ENCODE measurements at places on chromosomes 7 and 10. TPM values are rescaled to one million over a fixed set of nuclear protein-coding genes. Genes with fewer than 3 reads are reported as not detected.

OR6B1 gene
- not detected for total RNA-seq

- peak; percentile 24 for DNase-seq
These were observed 146.6 kb upstream of the RNF32 start for GRCh38 chr7:156493942-156494341.

GRCh38 chr10:4780091-4780490 lies 45.9 kb upstream of the AKR1E2 start:
- no peak for DNase-seq

GRCh38 chr10:101782811-101783735 lies at the start of gene NPM3:
Gene NPM3, minus strand, starts transcription at chr10:101783446. Its CDS starts 56 bp downstream, at chr10:101783390.
- peak; percentile 64 for DNase-seq

NUPR2 gene
- not detected for total RNA-seq

DNA sequence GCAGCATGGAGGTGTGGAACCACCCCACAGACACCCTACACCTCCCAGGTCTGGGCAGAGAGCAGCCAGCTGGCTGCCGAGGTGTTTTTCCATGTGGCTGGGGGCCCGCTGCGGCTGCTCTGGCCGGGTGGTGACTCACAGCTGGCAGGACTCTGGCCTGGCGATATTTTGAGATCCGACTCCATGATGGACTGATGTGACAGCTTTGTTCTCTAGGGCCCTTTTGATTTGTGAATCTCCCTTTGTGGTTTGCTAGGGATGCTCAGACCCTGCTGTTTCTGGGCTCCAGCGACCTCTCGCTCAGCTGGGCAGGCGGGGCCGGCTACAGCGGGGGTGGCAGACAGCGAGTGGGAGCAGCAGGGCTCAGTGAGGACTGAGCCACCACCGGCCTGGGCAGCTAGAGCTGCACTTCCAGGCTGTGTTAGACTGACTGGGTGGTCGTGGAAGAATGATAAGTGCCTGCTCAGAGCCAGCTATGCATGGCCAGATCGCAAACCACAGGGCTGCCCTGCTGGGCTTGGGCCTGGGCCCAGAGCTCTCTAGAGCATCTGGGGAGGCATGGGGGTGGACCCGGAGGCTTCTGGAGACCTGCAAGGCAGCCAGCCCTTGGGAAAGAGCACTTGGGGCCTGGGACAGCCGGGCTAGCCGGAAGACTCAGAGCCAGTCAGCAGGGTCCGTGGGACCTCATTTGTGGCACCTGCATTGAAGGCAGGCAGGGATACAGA lies 46.2 kb upstream of the GDF10 start:
- no peak for DNase-seq

DNA sequence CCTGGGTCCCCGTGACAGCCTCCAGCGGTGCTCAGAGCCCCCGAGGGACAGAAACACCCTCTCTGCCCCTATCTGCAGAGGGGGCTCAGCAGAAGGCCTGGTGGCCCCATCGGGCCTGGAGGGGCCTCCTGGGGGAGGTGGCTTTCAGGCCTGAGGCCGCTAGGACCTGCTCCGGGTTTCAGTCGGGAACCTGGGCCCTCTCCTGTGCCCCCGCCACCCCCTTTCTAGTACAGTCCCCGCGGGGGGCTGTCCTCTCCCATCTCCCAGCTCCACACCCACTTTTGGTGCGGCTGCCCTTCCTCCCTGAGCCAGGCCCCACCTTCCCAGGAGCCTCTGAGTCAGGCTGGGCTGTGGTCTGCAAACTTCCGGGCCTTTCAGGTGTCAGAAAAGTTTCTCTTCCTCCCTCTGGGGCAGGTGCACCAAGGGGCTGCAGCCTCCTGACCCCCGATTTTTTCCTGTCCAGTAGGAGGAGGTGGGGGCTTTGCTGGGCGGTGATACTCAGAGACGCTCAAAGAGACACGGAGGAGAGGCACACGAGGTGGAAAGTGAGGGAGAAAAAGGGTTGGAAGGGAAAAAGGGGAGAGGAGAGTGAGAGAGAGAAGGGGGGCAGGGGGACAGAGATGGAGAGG lies 692 bp downstream of the CARD11 start:
- DNase-seq = peak; percentile 35

- no peak for DNase-seq
These were observed 299.6 kb downstream of the MDFIC start for GRCh38 chr7:115221456-115221855.

TRIL gene
- 0.12 TPM for total RNA-seq

- DNase-seq = no peak
These were observed 43.9 kb downstream of the PYROXD2 start for GRCh38 chr10:98370831-98371820.

DNA sequence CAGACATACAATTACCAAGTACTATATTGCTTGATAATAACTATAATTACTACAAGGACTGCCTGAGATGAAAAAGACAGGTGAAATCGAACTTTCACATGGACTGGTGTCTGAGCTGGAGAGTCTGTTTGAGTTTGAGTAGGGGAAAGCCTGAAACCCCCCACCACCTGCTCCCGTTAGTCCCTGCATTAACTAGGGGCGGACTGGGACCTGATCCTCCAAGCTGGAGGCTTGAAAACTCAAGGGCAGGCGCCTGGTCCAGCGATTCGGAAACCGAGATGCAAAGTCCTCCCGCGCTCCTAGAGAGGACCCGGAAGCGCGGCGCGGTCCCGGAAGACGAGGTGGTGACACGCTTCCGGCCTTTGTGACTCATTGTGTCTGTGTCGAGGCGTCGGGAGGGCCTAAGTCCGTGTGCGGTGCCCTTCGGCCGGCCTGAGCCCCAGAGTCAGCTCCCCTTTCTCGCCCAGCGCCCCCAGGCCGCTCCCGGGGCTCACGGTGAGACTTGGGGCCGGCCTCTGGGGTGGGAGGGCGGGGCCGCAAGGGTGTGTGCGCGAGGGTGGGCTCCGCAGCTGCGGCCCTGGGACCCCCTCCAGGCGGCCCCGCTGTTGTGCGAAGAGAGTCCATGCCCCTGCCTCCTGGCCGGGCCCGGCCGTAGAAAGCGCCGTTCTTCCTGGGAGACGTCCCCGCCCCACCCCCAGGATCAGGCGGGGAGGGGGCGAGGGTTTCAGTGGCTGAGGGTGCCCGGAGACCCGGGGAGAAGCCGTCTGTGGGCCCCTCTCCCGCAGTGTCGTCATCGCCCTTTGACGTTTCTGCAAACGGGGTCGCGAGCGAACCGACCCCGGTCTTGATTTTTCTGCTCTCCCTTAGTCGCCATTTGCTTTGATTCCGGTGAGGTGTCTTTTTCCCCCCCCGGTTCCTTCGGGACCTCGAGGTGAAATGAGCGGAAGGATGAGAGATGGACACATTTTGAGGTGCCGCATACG lies at the start of gene ZKSCAN1:
Gene ZKSCAN1, plus strand, starts transcription at position 365 of the 983 bp plus-strand sequence. CDS start 7,911 bp downstream, outside the sequence.
- DNase-seq = peak; percentile 87

DNA sequence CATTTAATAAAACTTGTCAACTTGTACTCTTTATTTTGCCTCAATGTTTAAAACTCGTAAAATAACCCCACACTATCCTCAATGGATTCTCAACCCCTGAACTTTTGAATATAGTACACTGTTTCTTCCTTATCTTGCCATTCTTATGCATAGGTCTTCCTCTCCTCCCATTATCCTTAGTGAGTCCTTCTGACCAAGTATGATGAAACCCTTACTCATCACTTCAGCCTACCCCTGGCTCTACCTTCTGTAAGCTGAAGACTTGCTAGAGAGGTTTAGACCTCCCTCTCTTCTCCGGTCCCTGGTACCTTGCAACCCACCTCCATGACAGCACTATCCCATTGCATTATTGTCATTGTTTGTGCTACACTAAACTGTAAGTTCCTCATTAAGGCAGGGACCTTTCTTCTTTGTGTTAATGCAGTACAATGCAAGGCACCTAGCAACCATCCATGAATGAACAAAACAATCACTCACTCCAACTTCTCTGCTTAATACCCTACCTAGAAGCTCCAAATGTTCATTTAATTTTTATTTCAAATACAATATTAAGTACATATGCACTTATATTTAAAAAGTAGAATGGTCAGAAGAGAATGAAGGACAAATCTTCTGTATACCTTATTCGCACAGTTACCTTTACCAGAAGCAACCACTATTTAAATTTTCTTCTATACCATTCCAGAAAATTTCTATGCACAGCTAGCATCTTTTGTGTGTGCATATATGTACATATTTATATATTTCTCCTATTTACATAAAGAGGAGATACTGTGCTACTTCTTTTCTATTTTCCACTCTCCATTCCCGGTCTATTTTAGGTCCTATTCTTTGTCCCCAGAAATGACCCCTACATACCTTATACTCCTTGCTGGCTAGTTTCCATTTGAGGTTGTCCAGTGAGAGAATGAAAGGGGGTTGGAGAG lies 77.5 kb downstream of the SLC16A9 start:
- DNase-seq = no peak

DNA sequence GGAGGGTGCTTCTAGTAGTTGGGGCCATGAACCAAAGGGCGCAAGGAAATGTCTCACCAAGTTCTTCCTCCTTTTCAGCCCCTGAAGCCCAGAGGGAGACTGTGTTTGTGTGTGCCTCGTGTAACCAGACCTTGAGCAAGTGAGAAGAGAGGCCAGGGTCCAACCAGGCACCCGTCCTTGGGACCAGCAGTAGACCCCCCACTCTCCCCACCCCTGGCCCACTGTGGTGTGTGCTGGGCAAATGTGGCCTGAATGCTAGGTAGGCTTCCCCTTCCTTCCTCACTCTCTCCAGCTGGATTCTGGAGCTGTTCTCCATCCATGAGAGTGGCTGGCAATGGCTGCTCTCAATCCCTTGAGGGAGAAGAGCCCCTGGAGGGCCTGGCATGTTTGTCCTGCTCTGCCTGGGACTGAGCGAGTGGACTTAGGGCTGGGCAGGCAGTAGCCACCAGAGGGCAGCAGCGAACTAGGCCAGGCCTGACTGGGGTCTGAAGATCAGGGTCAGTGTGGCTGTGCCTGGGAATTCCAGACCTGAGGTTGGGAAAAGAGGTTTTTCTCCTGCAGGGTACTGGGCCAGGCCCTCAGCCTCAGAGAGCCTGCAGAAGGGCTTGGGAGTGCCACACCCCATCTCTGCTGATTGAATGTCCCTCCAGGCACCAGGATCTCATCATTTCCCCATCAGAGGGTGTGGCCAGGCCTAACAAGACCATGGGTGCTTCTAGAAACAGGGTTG lies 12.5 kb downstream of the SFRP5 start:
- DNase-seq = peak; percentile 59

- no peak for DNase-seq
These were observed 334.1 kb upstream of the C7orf33 start for GRCh38 chr7:148256433-148256832.

GRCh38 chr7:1640376-1641172 lies 29.5 kb upstream of the ELFN1 start:
- DNase-seq = no peak

GRCh38 chr10:2772135-2772534 lies 295.2 kb upstream of the PFKP start:
- DNase-seq = no peak

- DNase-seq = no peak
These were observed 52.3 kb upstream of the SEPHS1 start for GRCh38 chr10:13400196-13400965.

- DNase-seq = no peak
These were observed 80.4 kb upstream of the PDE1C start for GRCh38 chr7:32150589-32150988.

GRCh38 chr10:95196046-95196445 lies 2.0 kb downstream of the ACSM6 start:
- DNase-seq = no peak

DNA sequence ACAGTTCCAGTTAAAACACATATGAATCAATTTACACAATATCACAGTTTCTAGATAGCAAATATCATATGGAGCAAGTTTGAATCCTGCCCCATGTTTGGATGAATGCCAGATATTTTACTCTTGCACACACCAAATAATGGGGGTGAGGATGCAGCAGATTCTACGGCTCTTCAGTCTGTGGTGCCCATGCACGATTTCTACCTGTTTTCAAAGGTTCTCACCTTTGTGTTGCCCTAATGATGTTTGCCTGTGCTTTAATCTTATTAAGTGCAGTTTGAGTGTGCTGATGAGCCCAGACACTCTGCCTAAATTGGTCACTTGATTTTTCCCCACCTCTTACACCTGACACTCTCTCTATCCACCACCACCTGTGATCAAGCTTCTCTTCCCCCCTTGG lies 119.6 kb downstream of the NPY start:
- DNase-seq = no peak

GRCh38 chr7:139321071-139321745 lies 19.9 kb upstream of the FMC1 start:
- DNase-seq = peak; percentile 43

LLCFC1 gene
- total RNA-seq = not detected

RBM20 gene
- total RNA-seq = 1.3 TPM

GRCh38 chr7:25770235-25770634 lies 381.8 kb upstream of the NFE2L3 start:
- DNase-seq = no peak

DNA sequence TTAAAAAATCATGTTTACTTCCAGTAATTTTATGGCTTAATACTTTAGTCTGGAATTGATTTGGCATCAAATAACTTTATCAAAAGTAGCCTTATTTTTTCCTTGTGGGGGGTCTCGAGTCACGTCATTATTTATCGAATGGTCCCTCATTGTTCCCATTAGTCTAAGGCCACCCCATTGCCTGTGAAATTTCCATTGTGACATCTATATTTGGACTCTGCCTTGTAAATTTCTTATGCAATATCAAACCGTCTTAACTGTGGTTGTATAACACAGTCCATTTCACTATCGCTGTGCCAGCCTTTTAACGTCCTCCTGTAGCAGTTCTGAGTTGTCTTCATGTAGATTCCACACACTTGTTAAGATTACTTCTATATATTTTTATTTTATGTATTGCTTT lies 103.9 kb upstream of the RET start:
- DNase-seq = no peak

DNA sequence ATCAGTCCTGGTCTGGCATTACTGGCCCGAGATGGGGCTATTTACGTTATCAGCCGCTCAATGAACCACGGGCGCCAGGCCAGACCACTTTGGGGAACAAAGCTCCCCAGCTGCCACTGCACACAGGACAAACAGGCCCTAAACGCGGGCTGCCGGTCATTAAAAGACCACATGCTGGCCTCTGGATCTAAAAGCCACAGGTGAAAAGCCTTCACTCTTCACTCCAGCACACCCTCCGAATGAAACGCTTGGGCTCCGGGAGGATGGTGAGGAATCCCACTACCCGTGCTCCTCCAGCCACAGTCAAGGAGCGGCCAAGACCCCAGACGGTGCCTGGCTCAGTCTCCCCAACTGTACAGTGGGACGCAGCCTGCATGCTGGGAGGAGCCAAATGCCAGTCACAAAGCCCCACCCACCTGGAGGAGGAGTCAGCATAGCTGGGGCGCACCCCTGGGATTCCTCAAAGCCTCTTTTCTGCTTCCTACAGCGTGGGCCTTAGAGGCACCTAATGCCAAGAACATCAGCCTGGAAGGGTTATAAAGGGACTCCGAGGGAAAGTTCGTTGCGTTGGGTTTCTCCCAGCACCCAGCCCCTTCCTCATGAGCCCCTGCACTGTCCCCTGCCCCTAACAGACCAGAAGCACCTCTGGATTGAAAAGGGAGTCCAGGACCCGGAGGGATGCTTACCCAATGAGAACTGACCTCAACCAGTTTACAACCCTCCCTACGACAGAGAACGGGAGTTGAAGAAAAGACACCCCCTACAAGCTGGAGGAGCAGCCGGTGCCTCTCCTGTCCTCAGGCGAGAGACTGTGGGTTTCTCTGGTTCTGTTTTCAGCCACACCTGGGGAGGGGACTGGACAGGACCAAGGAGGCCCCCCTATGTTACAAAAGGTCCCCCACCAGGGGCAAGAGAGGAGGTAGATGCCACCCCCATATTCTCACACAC lies 4.7 kb downstream of the PDGFA start:
- no peak for DNase-seq

GRCh38 chr7:23968791-23969190 lies 258.8 kb downstream of the STK31 start:
- DNase-seq = no peak
